ENCODE measurements at places on chromosomes 11 and 22.
A peak's percentile ranks its signal among the peaks of the same experiment; 100 is the strongest.

- H3K27ac ChIP-seq, result no peak overlapping the region
- no peaks in the 10 kb centered on the region for H3K27me3 ChIP-seq
- no peak for DNase-seq
- no peak overlapping the region for H3K4me3 ChIP-seq
- H3K4me1 ChIP-seq, result no peaks in the 10 kb centered on the region
Measured at GRCh38 chr11:91470656-91471055, 754.0 kb upstream of the FAT3 start.

GRCh38 chr11:95453616-95454171 is 222.7 kb upstream of the SESN3 start:
- no peak overlapping the region for H3K4me3 ChIP-seq
- H3K36me3 ChIP-seq, result no peaks in the 10 kb centered on the region
- no peaks in the 10 kb centered on the region for H3K4me1 ChIP-seq
- no peak for DNase-seq
- no peak overlapping the region for H3K27ac ChIP-seq

DNA sequence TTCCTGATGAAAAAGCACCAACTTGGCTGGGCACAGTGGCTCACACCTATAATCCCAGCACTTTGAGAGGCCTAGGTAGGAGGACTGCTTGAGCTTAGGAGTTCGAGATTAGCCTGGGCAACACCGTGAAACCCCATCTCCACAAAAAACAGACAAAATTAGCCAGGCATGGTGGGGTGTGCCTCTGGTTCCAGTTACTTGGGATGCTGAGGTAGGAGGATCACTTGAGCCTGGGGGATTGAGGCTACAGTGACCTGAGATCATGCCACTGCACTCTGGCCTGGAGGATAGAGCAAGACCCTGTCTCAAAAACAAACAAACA is 3.0 kb downstream of the HPS4 start:
- no peak for DNase-seq
- H3K27me3 ChIP-seq, result no peaks in the 10 kb centered on the region

DNA sequence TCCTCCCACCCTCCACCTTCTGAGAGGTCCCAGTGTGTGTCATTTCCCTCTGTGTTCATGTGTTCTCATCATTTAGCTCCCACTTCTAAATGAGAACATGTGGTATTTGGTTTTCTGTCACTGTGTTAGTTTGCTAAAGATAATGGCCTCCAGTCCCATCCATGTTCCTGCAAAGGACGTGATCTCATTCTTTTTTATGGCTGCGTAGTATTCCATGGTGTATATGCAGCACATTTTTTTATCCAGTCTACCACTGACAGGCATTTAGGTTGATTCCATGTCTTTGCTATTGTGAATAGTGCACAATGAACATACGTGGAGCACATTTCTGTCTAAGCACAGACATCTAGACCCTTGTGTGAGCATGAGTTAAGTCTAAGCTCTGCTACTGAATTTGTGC is 5.7 kb downstream of the CD3E start:
- no peak overlapping the region for H3K4me3 ChIP-seq
- DNase-seq, result no peak
- no peaks in the 10 kb centered on the region for H3K4me1 ChIP-seq
- H3K27ac ChIP-seq, result no peak overlapping the region
- peaks cover 6% of the 10 kb centered on the region for H3K27me3 ChIP-seq
- no peaks in the 10 kb centered on the region for H3K36me3 ChIP-seq

DNA sequence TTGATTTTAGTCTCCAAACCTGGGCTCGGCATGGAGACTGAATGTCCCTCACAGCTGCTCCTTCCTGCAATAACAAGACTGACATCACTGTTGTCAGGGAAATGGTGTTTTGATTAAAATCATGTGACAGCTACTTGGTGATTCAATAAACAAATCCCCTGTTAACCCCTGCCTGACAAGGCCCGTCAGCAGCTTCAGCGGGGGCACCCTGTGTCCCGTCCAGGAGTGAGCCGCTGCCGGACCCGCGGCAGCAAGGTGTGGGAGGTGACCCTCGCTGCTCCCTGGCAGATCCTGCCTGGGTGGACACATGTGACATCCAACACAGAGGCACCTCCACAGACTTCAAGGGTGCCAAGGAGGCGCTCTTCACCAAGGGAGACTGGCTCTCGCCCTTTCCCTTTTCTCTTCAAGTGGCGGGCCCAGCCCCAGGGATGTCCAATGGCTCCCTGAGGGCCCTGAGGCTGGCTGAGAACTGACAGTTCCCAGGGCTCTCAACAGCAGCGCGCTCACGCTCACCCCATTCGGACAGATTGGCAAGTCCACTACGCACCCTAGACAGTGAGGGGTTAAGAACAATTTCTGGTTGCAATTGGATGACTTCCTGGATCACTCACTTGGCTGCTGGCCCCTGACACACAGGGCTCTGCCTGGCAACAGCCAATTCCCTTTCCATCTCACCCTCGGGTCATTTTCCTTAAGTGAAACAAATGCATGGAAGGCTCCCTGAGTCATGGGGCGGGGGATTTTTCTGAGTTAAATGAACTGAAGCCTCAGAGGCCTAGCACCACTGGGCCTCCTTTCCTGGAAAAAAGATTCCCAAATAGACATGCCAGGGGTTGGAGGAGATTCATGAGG is 30.7 kb downstream of the PPP2R1B start:
- peaks cover 29% of the 10 kb centered on the region for H3K4me1 ChIP-seq
- H3K27me3 ChIP-seq, result no peaks in the 10 kb centered on the region
- H3K4me3 ChIP-seq, result peak overlapping the region; percentile 26
- peak overlapping the region; percentile 95 for H3K27ac ChIP-seq

DNA sequence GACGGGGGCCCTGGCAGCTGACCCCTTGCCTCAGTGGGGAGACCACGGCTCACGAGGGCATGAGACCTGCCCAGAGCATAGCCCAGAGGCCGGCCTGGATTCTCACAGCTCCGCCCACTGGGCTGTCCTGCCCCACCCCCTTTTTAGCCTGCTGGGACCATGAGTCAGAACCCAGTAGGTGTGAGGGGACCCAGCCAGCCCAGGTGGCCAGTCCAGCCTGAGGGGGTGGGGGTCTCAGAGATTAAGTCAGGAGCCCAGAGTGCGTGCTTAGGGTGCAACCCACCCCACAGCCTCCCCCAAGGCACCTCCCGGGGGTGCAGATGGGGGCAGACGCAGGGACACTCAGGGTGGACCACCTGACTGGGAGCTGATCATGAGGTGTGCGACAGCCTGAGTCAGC is 40.1 kb upstream of the PPARA start:
- DNase-seq, result peak; percentile 75
- peaks cover 34% of the 10 kb centered on the region for H3K4me1 ChIP-seq
- H3K4me3 ChIP-seq, result no peak overlapping the region
- H3K27ac ChIP-seq, result peak overlapping the region; percentile 100
- no peaks in the 10 kb centered on the region for H3K36me3 ChIP-seq
- no peaks in the 10 kb centered on the region for H3K27me3 ChIP-seq

DNA sequence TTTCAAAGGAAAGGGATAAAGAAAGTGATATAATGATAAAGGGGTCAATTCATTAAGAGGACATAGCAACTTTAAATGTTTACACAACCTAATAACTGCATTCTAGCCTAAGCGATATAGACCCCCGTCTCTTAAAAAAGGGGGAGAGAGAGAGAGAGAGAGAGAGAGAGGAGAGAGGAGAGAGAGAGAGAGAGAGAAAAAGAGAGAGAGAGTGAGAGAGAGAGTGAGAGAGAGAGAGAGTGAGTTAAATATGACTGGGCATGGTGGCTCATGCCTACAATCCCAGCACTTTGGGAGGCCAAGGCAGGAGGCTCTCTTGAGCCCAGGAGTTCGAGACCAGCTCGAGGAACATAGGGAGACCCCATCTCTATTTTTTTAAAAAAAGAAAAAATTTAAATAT is 90.2 kb upstream of the GAL start:
- no peaks in the 10 kb centered on the region for H3K4me1 ChIP-seq
- H3K4me3 ChIP-seq, result no peak overlapping the region
- H3K27ac ChIP-seq, result no peak overlapping the region
- H3K36me3 ChIP-seq, result no peaks in the 10 kb centered on the region

- DNase-seq, result no peak
- H3K27me3 ChIP-seq, result no peaks in the 10 kb centered on the region
- no peak overlapping the region for H3K27ac ChIP-seq
- no peaks in the 10 kb centered on the region for H3K4me1 ChIP-seq
- H3K36me3 ChIP-seq, result no peaks in the 10 kb centered on the region
- H3K4me3 ChIP-seq, result no peak overlapping the region
Measured at GRCh38 chr11:15378941-15379340, 264.2 kb downstream of the INSC start.

DNA sequence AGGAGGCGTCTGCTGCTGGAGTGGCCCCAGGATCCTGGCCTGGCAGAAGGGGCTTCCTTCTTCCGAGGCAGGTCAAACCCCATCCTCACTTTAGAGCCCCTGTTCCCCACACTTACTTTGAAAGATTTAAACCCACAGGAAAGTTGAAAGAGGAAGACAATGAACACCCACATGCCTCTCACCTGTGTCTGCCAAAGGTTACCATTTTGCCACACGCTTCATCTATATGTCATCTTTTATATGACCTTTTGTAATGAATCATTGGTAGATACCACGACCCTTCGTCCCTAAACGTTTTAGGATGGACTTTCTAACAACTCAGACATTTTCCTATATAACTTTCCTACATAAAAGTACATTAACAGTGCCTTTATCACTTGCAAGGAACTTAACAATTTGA is 39.8 kb upstream of the BID start:
- no peaks in the 10 kb centered on the region for H3K36me3 ChIP-seq
- H3K4me1 ChIP-seq, result no peaks in the 10 kb centered on the region
- DNase-seq, result no peak
- H3K27me3 ChIP-seq, result no peaks in the 10 kb centered on the region
- H3K4me3 ChIP-seq, result no peak overlapping the region

DNA sequence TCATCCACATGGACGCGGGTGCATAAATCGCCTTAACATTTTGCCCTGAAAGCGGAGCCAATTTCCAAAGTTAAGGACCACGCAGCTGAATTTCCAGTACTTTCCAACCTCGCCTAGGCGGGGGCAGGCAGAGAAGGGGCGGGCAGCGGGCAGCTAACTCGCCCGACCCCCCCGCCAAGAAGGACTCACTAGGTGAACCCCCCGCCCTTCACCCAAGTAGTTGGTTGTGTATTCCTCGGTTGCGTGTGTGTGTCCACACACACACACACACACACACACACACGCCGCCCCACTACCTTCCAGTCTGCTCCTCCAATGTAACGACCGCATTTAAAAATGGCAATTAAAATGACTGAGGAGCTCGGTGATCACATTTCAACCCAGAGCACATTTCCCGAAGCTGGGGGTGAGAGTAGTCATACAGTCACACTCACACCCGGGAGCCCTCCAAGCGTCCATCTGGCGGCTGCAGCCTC is 1.4 kb downstream of the TENM4 start:
- H3K4me1 ChIP-seq, result peaks cover 4% of the 10 kb centered on the region
- no peaks in the 10 kb centered on the region for H3K36me3 ChIP-seq
- no peak for DNase-seq

DNA sequence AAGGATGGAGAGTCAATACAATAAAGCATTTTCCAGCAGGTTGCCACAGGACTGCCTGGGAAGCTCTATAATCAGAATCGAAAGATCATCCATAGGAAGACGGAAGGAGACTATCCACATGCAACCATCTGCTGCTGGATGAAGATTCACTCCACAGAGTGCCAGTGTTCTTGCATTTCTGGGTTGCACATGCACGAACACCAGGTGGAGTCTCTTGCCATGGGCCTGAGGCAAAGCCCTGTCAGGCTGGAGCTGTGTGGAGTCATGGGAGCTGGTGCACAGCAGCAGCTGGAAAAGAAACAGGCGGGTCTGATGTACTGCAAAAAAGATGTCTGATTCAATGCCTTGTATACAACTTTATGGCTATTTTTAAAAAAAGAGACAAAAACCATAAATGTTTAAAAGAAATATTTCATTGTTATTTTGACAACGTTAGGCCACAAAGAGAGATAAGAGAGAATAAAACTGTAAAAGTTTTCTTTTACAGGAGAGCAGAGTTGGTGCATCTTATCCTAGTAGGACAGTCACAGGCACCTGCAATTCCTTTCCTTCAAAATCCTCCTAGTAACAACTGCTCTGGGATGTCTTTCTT is 12.9 kb upstream of the FAT3 start:
- no peak overlapping the region for H3K27ac ChIP-seq
- DNase-seq, result no peak
- H3K4me1 ChIP-seq, result no peaks in the 10 kb centered on the region
- H3K4me3 ChIP-seq, result no peak overlapping the region

- no peaks in the 10 kb centered on the region for H3K36me3 ChIP-seq
- DNase-seq, result no peak
- no peak overlapping the region for H3K4me3 ChIP-seq
- no peak overlapping the region for H3K27ac ChIP-seq
- no peaks in the 10 kb centered on the region for H3K27me3 ChIP-seq
- no peaks in the 10 kb centered on the region for H3K4me1 ChIP-seq
Measured at GRCh38 chr11:8531312-8531711, 62.7 kb downstream of the STK33 start.

DNA sequence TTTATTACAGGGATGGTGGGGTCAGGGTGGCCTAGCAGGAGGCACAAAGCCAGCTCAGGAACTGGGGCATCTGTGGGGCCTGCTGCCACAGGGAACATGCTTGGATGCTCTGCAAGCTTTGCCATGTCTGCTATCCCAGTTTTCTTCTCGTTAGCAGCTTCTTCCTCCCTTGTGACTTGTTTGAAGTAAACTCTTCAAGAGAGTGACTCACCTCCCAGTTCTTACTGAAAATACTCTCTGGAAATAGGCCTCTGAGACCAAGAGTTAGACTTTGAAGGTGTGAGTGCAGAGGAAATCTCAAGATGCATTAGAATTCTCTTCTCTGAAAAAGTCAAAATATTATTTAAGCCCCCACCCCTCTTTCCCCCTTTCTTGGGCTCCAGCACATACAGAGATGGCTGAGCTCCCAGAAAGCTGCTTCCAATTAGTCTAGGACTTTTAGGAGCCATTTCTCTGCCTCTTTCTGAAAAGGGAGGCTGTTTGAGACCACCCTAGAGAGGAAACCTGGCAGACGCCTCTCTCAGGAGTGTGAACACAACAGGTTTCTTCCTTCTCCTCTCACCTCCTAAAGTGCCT is 15.1 kb downstream of the CWC15 start:
- no peaks in the 10 kb centered on the region for H3K4me1 ChIP-seq
- no peak for DNase-seq
- no peak overlapping the region for H3K4me3 ChIP-seq
- H3K36me3 ChIP-seq, result no peaks in the 10 kb centered on the region
- H3K27ac ChIP-seq, result no peak overlapping the region

DNA sequence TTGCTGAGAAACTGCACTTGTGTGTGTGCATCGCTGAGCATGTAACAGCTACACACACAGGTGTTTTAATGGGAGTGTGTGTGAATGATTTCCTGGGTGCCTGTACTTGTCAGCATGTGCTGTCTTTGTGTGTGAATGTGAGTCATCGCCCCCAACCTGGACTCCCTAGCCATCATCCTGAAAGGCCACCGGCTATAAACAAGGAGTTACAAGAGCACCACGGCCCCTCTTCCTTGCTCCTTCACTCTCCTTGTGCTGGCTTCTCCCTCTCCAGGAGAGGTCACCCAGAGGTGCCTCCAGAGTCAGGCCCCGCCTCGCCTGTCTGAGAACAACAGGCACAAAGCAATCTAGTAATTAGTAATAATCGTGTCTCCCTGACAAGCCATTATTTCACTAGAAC is 419.2 kb downstream of the BUD13 start:
- DNase-seq, result no peak
- no peak overlapping the region for H3K4me3 ChIP-seq
- H3K27ac ChIP-seq, result no peak overlapping the region
- no peaks in the 10 kb centered on the region for H3K36me3 ChIP-seq
- no peaks in the 10 kb centered on the region for H3K27me3 ChIP-seq
- H3K4me1 ChIP-seq, result no peaks in the 10 kb centered on the region
